ENCODE measurements at places on chromosomes 6 and 20. TPM values are rescaled to one million over a fixed set of nuclear protein-coding genes. Genes with fewer than 3 reads are reported as not detected.

DNA sequence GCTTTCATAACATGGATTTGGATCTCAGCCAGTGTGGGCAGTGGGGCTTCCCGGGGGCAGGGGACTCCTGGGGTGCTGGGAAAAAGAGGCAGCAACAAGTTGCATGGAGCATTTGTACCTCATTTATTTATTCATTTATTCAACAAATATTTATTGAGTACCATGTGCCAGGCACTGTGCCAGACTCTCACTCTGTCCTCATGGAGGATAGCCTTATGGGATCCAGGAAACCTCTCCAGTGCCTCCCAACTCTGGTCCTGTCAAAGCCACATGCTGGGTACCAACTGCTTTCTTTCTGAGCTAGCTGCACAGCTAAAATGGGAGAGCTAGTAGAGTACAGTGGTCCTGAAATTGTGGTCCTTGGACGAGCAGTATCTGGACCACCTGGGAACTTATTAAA, 87.8 kb upstream of the EPB41L1 start:
- no peak for DNase-seq

GLP1R gene
- total RNA-seq = not detected

SEMG2 gene
- total RNA-seq = not detected

DNA sequence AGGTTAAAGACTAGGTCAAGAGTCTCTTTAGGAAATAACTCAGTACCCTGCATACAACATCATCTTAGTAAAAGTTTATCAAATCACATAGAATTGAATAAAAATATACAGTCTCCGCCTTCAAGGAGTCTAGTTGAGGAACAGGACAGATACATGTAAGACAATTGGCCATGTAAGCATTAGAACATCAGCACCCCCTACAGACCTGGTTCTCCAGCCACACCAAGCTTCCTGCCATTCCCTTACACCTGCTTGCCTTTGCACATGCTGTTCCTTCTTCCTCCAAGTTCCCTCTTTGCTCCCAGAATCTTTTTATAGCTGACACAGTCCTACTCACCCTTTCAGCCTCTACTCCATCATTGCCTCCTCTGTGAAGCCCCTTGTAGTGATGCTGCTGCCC, 187.8 kb upstream of the LRFN2 start:
- no peak for DNase-seq

All from dermis blood vessel endothelial cell (primary cell).